Right renal cortex interstitium (tissue), 3 donors: ENCODE measurements at places on chromosomes 4 and X. TPM values are rescaled to one million over a fixed set of nuclear protein-coding genes. Genes with fewer than 3 reads are reported as not detected.

Gene SSX2
- polyA plus RNA-seq = not detected

Gene SPANXN3
- polyA plus RNA-seq = not detected

Gene ANK2
- 77.1 TPM for polyA plus RNA-seq

Gene RGS12
- polyA plus RNA-seq = 36.2 TPM

Gene CLIC2
- 3.8 TPM for polyA plus RNA-seq

DNA sequence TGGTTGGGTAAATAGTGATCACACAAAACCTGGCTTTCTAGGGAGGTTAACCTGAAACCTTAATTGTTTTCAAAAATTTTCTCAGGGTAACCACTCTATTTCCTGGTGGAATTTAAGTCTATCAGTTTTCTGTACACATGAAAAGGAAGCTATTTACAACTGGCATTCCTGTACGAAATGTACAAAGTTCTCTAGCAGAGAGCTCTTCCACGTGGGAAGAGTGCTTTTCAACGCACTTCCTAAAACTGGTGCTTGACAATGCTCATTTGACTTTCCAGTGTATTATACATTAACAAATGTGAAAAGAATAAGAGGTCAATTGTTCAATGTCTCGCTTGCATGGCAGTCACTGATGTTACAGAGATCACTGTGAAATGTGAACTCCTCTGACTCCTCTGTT, 2.8 kb upstream of the SOD3 start:
- no peak for DNase-seq

DNA sequence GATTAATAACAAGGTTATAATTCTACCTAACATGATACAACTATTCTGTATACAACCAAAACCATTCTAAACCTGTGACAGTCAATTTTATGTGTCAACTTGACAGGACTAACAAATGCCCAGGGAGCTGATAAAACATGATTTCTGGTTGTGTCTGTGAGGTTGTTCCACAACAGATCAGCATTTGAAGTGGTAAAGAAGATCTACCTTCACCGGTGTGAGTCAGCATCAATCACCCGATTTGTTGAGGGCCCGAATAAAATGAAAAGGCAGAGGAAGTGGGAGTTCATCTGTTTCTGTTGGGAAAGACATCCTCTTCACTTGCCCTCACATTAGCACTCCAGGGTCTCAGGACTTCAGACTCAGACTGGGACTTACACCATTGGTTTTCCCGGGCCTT, 187.9 kb downstream of the MAB21L2 start:
- no peak for DNase-seq

DNA sequence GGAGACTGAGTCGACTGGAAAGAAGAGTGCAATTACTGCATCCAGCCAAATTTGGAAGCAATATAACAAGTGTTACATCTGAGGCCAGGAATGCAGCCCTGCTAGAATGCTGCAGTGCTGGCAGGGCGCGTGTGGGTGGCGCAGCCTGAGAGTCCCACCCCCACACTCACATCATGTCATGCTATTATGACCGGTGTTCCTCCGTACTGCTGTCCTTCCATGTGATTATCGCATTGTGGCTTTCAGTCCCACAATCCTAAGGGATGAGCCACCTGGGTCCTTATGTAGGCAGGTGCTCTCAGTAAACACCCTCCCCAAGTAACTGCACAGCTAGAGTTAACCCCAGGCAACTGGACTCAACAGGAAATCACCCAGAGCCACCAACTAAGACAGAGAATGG, 122.6 kb upstream of the CPEB2 start:
- DNase-seq = no peak

GRCh38 chr4:40630335-40631021, 814 bp upstream of the RBM47 start:
- no peak for DNase-seq

DNA sequence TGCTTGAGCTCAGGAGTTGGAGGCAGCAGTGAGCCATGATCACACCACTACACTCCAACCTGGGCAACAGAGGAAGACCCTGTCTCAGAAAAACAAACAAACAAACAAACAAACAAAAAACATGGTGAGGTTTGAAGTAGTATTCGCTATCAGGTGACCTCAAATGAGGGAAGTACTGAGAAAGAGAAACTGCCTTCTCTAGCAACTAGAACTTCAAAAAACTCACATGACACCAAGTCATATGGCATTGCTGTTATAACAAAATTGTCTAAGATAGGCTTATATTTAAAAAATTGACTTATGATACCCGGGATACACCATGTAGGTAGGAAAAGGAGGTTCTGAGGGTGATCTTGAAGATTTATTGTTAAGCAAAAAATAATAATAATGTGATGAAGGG, 10.3 kb downstream of the MPP1 start:
- no peak for DNase-seq
